GDM1 (cell line): ENCODE measurements at places on chromosomes 7 and 10.

GRCh38 chr7:103949374-103949773 is 40.1 kb downstream of the RELN start:
- DNase-seq, result no peak

DNA sequence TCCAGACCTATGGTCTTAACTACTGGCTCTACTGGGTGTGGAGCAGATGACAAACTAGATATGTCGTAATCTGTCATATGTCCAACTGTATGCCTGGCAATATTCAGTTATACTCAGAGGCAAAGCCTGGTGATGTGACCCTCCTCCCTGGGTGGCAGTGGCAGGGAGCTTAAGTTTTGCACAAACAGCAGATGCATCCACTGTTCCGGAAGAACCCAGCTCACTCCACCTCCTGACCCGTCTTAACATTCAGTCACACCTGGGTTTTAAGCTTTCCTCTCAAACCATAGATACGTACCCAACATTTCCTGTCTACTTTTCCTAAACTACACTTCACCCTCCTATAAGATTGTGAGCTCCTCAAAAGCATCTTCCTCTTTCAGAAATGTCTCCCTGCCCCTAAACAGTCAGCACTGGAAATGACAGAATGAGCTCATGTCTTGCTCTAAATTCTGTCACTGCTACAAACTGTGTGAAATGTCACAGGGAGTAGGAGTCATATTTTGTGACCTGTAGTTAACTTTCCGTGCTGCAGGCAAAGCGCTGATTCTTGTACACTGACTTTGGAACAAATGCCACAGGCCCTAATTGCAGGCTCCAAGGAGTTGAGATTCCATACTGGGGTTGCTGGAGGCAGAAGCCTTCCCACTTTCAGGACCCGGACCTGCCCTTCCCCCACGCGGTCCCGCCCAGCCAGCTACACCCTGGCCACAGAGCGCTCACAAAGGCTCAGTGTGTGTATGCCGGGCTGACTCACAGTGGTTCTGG is 23.9 kb downstream of the SCD start:
- peak; percentile 67 for DNase-seq

- no peak for DNase-seq
Measured at GRCh38 chr10:28986117-28986792, 302.6 kb upstream of the LYZL1 start.

- DNase-seq, result no peak
Measured at GRCh38 chr7:2471022-2471329, 5.2 kb downstream of the GRIFIN start.

DNA sequence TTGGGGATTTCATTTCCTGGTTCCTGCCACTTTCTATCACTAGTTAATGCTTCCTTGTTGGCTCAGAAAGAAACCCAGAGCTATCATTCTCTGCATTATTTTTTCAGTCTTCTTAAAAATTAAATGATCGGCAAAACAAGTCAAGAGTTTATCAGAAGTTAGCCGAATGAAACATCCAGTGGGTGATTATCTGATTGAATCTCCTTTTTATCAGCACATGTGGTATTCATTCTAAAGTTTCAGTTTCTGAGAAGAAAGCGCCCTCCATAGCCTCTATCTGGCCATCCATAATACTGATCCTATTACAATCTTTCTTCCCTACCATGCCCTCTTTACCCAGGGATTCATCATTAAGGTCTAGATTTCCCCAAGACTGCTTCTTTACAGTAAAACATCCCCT is 71.8 kb downstream of the OSBPL3 start:
- no peak for DNase-seq

DNA sequence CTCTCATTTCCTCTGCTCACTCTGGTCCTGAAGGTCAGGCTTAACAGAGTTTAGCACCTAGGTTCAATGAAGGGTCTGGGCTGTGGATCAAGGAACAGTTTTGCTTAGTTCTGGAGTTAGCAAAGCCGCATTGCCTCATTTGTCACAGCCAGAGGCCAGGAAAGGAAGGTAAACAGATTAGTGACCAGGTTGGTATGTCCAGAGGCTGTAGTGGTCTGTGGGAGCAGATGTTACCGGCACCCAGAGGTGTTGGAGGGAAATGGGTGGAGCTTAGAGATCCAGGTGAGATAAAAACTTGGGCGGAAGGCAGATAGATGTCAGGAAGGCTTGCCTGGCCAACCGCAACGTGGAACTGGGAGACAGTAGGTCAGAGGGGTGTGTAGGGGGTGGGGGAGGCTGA is 36.6 kb upstream of the ZMIZ2 start:
- DNase-seq, result no peak

GRCh38 chr10:127148066-127148932 is 48.1 kb downstream of the INSYN2A start:
- DNase-seq, result no peak

- no peak for DNase-seq
Measured at GRCh38 chr10:114301951-114302710, 63.1 kb downstream of the VWA2 start.

- no peak for DNase-seq
Measured at GRCh38 chr10:48508791-48509772, 95.8 kb downstream of the ARHGAP22 start.

DNA sequence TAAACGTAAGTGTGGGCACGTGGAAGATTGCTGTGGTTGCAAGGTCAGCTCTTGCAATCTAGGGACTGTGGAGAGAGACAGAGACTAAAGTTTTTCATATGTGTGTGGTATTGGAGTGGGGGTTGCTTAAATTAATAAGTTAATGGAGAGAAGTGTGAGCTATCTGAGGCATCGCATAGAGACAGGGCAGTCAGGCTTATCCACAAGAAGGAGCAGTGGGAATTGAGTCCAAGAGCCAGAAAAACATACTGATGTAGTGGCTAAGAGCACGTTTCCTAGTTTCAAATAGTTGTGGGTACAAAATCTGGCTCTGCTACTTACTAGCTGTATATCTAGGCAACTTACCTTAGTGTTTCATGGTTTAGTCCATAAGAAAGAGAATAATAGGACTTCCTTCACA is 65.8 kb downstream of the SORCS3 start:
- DNase-seq, result no peak

- DNase-seq, result no peak
Measured at GRCh38 chr10:106761906-106762305, 402.6 kb downstream of the SORCS1 start.

GRCh38 chr7:39615350-39615975 is 7.9 kb upstream of the RALA start:
- DNase-seq, result no peak

GRCh38 chr10:126921974-126922525 is 16.8 kb downstream of the DOCK1 start:
- DNase-seq, result no peak

DNA sequence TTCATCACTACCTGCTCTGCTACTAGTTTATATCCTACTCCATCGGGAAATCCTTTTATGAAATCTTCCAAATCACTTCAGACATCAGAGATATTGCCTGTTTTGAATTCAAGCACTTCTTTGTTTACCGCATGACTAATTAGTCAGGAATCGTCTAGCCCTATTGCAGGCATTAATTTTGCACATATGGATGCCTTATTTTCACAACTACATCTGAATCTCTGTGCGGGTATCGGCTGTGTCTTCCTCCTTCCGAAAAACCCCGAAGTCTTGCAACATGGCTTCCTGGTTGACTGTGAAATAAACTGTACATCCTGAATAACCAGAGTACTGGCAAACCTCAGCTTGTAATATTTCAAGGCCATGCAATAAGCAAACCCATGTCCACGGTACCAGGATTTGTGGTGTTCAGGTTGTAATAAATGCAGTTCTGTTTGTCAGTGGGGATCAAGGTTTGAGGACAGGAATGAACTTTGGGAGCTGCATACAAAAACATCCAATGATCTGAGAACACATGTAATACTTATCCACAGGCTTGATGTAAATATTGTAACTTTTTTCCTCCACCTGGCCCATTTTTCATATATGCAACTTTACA is 642.1 kb downstream of the PARD3 start:
- DNase-seq, result no peak

DNA sequence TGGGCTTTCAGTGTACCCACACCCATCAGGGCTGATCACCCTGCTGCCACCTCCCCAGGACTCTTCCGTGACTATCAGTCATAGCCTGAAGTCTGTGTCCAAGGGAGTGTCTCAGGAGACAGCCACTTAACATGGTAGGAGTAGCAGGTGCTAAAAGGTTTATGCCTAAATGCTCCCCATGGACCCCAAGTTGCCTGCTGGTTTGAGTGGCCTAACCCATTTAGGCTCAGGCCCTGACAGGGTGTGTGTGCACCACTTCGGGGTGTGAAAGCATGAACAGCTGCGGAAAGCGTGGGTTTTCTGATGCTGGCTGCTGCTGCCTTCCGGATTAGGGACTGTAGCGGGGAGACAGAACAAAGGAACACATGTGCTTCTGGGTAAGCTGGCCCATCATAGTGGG is 93.2 kb upstream of the SAMD8 start:
- no peak for DNase-seq

GRCh38 chr10:31134311-31134952 is 102.8 kb upstream of the ZNF438 start:
- no peak for DNase-seq

GRCh38 chr10:26372513-26373354 is 65.4 kb upstream of the APBB1IP start:
- no peak for DNase-seq

DNA sequence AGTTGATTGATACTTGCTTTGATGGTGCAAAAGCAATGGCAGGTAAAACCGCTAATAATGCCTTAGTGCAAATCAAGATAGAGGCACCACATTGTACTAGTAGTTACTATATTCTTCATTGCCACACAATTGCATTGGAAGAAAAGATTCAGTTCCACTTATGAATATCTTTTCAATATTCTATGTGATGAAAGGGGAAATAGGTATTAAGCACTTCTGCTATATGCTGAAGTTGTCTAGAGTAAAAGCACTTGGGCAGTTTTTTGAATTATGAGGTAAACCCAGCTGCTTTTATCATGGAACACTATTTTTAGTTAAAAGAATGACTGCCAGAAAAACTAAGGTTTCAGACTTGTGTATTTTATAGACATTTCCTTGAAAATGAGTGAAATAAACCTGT is 15.5 kb downstream of the ENTPD7 start:
- no peak for DNase-seq

GRCh38 chr10:71083716-71083975 is 128.7 kb upstream of the UNC5B start:
- DNase-seq, result no peak
